Frontal cortex (tissue), 4 donors: ENCODE measurements at places on chromosomes 7 and 10.
A peak's percentile ranks its signal among the peaks of the same experiment; 100 is the strongest.

DNA sequence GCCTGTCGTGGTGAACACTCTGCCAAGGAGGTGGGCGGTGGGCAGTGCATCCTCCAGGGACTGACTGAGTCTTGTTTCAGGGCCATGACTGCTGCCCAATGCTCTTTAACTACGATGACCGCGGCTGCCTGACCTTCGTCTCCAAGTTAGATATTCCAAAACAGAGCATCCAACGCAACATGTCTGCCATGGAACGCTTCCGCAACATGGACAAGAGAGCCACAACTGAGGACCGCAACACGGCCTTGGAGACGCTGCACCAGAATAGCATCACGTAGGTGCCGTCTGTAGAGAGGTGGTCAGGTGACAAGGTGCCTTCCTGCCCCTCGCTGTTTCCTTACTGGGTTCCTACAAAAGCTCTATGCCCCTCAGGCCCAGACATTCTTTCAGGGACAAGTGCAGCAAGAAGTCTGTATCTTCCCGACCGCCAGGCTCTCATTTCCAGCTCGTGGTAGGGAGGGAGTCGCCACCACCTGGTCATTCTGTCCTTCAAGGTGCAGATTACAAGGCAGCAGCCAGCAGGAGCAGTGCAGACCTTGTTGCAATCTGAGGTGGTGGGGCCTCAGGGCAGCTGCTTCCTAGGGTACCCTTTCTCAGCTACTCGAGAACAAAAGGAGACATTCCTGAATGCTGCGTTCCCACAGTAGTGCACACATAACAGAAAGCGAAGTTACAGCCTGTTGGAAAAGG is 14.9 kb upstream of the ARPC1B start:
- no peak for DNase-seq

DNA sequence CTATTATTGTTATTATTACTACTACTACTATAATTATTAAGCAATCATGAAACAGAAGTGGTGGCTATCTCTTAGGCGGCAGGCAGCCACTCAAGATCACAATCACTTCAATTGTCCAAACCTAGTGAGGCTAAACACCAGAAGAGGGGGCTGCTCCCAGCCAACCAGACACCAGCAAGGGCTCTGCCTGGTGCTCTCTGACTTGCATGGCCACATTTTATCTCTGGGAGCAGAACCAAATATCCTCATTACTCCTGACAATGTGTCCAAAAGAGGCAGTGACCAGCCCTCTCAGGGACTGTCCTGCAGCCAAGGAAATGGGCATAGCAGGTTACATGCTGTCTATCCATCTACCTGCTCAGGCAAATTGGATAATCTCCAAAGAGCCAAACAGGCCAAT is 187.4 kb upstream of the PDE1C start:
- no peak for DNase-seq

DNA sequence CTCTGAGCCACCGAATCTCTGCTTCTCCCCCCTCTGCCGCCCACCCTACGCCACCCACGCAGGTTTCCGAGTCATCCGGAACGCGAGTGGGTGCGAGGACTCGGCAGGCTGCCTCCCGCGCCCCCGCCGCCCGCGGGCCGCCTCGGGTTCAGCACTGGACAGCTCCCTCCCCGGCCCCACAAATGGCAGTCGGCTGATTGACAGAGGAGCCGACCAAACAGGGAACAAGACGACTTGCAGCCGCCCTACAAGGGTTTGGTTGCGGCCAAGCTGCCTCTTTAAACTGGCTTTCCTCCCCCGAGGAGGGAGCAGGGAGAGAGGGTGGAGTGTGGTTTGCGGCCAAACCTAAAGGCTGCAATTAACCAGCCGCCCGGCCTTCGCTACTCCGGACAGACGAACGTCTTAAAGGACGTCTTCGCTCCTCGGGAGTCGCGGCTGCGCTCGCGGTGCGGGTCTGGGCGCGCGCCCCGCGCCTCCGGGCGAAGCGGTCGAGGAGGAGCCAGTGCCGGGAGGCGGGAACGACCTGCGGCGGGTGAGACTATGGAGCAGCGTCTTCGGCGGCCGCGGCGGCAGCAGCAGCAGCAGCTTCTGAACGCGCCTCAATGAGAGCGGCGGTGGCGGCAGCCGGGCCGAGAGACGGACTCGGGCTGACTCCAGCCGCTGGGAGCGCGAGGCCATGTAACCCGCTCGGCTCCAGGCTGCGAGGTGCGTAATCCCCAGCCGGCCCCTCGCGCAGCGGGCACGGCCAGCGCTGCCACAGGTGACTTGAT is at the start of gene GPR158:
Gene GPR158 (plus strand): TSS at position 541 of the 770 bp plus-strand sequence. CDS start 420 bp downstream, outside the sequence.
- DNase-seq: peak; percentile 85

GRCh38 chr10:118882741-118883140 is 128.0 kb upstream of the CACUL1 start:
- no peak for DNase-seq

GRCh38 chr7:7791523-7791922 is 73.1 kb upstream of the RPA3 start:
- DNase-seq: no peak

- DNase-seq: no peak
Observed at GRCh38 chr7:69076566-69076965, 521.7 kb upstream of the AUTS2 start.

DNA sequence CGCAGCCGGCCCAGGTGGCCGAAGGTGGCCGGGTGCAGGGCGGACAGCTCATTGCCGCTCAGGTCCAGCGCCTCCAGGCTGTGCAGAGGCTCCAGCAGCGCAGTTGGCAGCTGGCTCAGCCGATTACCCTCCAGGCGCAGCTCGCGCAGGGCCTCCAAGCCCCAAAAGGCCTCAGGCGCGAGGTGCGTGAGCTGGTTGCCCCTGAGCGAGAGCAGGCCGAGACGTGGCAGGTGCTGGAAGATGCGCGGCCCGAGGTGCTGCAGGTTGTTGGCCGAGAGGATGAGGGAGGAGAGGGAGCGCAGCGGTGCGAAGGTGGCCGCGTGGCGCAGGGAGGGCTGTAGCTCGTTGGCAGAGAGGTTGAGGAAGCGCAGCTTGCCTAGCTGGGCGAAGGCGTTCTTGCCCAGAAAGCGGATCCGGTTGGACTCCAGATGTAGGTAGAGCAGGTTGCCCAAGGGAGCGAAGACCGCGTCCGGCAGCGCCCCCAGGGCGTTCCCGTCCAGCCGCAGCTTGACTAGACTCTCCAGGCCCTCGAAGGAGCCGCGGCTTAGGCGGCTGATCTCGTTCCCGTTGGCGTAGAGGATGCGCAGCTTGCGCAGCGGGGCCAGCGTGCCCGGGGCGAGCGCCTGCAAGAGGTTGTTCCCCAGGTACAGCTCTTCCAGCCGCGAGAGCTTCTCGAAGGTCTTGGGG is 923 bp downstream of the TRIL start:
- DNase-seq: peak; percentile 44

- DNase-seq: no peak
Observed at GRCh38 chr10:132971448-132972148, 29.2 kb upstream of the CFAP46 start.

DNA sequence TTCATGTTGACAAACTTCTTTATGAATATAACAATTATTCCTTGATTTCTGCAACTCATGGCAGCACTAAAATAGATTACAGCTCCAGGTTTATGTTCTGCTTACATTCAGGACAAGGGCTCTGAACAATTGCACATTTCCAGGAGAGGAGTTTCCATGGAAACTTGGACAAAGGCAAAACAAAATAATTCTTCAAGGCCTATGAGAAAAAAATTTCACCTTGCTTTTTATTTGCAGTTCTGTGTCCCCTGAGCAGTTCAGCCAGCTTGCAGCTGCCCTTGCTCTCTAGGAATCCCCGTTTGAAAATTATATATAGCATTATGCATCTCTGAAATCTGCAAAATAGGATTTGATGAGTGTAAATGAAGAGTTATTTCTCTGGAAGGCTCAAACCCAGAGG is 71.7 kb downstream of the ARL4A start:
- no peak for DNase-seq

GRCh38 chr7:39845006-39845405 is 105.0 kb upstream of the CDK13 start:
- no peak for DNase-seq

- DNase-seq: peak; percentile 38
Observed at GRCh38 chr10:74589226-74589673, 237.2 kb upstream of the KAT6B start.

GRCh38 chr10:132058111-132058745 is 7.5 kb upstream of the JAKMIP3 start:
- no peak for DNase-seq
